ENCODE measurements at places on chromosomes 3 and 15. TPM values are rescaled to one million over a fixed set of nuclear protein-coding genes. Genes with fewer than 3 reads are reported as not detected.
A peak's percentile ranks its signal among the peaks of the same experiment; 100 is the strongest.

Gene SLC51A
- total RNA-seq = not detected

- DNase-seq = peak; percentile 73
Observed at GRCh38 chr3:16477521-16477920, 36.0 kb downstream of the RFTN1 start.

DNA sequence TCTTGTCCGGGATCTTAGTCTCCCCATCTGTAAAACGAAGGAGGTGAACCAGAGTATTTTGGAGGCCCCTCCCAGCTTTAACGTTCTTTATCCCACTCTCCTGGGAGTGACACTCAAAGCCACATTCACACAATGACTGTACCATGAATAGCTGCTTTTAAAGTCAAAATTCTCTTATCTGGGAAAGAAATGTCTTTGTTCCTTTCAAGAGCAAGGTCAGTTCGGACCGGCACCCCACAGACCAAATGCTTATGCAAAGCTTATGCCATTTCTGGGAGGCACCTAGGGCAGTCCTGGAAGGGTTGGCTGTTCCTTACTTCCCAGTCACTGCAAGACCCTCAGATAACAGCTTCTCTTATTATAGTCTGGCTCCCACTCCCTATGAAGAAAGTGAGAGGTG is 53.5 kb upstream of the WNT5A start:
- DNase-seq = no peak

- DNase-seq = peak; percentile 67
Observed at GRCh38 chr3:15557511-15557946, 36.0 kb upstream of the COLQ start.

Gene CCDC39
- total RNA-seq = not detected

Gene SUSD5
- 4.6 TPM for total RNA-seq

- DNase-seq = peak; percentile 99
Observed at GRCh38 chr3:59818033-59818918, 768.5 kb upstream of the CFAP20DC start.

- DNase-seq = no peak
Observed at GRCh38 chr15:34223904-34224596, 766 bp upstream of the EMC4 start.

DNA sequence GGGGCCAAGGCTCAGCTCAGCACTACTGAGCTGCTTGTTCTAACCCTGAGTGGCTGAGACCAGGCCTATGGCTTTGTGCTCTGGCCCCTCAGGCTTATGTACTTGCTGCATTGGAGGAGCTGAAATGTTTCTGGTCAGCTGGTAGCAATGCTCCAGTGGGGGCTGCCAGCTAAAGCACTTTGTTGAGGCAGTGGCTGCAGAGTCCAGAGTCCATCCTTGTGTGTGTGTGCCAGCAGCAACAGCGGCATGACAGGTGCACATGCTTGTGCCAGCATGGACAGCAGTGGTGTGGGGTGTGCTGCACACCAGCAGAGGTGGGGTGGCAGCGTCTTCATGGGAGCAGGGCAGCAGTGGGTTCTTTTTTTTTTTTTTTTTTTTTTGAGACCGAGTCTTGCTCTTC is 169.1 kb downstream of the VPS8 start:
- DNase-seq = no peak

Gene CGNL1
- under 0.01 TPM for total RNA-seq

DNA sequence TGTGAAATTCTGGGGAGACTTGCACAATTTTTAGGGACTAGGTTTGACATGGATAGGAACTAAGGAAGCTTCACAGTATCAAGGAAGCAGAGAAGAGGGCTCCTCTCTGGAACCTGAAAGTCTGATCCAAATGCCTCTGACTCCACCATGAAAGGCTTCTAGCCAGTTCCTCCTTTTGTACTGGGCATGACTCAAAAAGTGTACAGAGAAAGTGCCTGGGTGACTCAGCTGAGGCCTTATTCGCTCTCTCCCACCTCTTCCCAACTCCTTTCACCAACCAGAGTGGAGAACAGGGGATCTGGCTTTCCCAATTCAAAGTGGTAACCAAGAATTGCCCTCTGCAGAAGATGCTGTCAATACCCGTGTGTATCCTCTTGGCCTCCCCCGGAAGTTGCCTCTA is 342.9 kb upstream of the PROK2 start:
- DNase-seq = peak; percentile 62

DNA sequence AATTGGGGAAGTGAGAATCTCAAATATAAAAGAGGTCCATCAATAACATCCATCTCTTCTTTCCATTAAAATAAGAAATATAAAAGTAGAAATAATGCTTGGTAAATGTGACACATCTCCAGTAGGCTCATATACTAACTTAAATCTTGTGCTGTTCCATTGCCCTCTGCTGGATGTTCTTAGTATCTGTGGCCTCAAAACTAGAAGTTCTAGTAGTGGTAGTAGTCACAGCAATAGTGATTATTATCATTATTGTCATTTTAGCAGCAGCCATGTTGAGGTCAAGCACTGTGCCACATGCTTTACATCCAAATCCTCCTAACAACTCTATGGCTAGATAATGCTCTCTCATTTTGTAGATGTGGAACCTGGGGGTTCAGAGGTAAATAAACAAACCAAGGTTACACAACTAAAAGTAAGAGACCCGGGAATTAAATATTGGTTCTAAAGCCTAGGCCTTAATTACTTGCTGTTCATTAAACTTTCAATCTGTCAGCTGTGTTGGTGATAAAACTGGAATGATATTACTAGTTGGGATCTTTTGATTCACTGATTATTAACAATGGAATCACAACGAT is 20.2 kb upstream of the BTLA start:
- DNase-seq = peak; percentile 66

DNA sequence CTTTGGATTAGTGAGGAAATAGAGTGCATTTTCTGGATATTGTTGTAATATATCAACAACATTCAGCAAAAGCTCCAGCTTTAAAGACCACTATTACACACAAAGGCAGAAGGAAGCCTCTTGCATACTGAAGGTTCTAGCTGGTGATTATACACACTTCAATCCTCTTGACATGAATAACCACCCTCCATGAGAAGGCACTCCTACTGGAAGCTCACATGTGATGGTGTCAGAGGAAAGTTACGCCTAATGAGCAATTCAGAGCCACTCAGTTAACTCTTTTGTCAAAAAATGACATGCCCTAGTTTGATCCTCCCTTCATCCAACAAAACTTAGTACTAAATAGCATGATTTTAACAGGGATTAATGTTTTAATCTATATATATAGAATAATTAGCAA is 124.6 kb upstream of the LYSMD4 start:
- no peak for DNase-seq

- no peak for DNase-seq
Observed at GRCh38 chr15:45136378-45136764, 6.6 kb downstream of the DUOX1 start.

Gene TUSC7
- total RNA-seq = not detected

- peak; percentile 81 for DNase-seq
Observed at GRCh38 chr3:32391643-32392535, at the start of gene CMTM7. Gene CMTM7, plus strand, starts transcription at chr3:32391853. Its CDS starts 54 bp downstream, at chr3:32391907.

GRCh38 chr3:62214850-62215249 is 158.5 kb downstream of the FEZF2 start:
- DNase-seq = no peak

DNA sequence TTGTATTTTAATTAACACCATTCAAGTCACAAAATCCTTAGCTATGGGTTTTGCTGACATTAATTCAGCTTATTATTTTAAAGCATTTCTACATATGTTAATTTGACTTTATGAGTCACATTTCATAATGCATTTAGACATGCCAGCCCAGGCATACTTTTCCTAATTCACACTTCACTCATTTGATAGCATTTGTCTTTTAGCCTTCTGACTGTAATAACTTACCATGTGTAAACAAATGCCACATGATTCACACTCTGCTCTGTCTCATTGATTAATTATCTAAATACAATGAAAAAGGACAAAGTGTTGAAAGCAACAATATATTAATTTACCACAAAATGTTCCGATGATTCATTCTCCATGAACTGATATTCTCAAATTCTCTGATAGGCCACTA is 927.8 kb upstream of the EPHA6 start:
- no peak for DNase-seq

- no peak for DNase-seq
Observed at GRCh38 chr3:166897811-166898210, 482.3 kb downstream of the ZBBX start.

Gene SLC25A38
- 26.1 TPM for total RNA-seq
